NCI-H1436 (cell line): ENCODE measurements at places on chromosomes 5 and 9.

DNA sequence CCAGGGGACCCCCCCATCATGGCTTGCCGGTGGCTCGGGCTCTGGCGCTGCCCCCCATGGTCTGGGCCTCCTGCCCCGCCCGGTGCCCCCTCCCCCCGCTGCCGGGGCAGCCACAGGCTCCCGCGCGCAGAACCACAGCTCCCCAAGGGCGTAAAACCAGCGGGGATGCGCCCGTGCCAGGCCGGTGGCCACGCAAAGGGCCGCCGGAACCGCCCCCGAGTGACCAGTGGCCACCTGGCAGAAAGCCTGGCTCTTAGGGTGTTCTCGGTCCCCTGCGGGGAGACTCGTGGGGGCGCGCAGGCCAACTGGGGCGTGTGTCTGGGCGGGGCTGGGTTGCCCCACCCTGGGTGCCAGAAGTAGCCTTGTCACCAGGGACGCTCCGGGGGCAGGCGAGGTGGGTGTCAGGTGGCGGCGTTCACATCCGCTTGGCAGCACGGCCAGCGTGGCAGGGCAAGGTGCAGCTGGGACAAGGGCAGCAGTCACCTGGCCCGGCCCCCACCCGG, 515 bp upstream of the AGPAT2 start:
- DNase-seq = no peak

- DNase-seq = no peak
Measured at GRCh38 chr9:128026773-128027541, 40.2 kb downstream of the NAIF1 start.

GRCh38 chr9:117234103-117234502, 180.8 kb downstream of the ASTN2 start:
- DNase-seq = no peak

- DNase-seq = no peak
Measured at GRCh38 chr5:123659495-123659894, 147.5 kb downstream of the CSNK1G3 start.

DNA sequence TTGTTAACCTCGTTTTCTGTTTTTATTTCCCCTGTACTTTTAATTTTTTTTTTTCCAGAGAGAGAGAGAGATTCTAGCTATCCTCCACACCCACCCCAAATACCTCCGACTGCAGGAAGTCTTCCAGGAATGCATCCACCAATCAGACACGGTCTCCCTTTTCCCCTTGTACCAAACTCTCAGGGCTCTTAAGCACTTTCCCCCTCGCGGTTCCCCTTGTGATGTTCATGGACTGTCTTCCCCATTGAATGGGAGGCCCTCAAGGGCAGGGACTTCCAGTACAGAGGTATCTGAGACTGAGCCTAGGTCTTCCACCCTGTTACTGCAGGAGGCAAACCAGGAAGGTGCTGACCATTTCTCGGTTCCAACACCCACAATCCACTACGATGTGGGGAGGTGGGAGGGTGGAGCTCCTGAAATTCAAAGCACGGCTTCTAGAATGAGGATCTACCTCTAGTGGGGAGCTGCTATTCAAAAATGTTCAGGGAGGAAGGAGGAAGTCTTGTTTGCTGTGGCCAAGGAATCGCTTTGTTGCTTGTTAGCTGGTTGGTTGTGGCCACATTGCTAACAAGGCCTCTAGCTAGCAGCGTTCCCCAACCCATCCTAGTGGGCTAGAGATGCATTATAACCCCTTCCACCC, 37.5 kb upstream of the PTGS1 start:
- no peak for DNase-seq

- no peak for DNase-seq
Measured at GRCh38 chr9:106675780-106676179, 187.2 kb upstream of the ZNF462 start.

GRCh38 chr9:128823362-128823902, 5.1 kb downstream of the ENDOG start:
- DNase-seq = no peak

GRCh38 chr9:120944434-120944843, 17.8 kb upstream of the TRAF1 start:
- no peak for DNase-seq

GRCh38 chr5:147397616-147398015, 112.3 kb downstream of the DPYSL3 start:
- DNase-seq = no peak

DNA sequence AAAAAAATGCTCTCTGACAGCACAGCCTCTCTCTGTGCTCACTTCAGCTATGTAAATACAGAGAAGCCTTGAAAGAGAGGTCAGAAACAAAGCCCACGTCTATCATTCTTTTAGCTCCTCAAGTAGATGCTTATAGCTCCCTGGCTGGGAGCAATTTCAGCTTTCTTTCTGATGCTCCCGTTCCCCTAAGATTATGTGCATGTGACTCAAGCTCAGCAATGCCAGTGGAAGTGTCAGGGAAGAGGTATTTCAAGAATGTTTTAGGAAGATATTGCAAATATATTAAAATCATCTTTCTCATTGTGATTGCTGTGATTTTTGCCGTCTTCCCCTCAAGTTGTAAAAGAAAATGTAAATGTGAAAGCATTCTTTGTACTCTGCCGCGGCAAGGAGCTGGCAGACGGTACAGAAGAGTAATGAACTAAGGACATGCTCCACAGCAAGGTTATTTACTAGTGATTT, 1353.7 kb upstream of the ACO1 start:
- no peak for DNase-seq

GRCh38 chr5:59178071-59178470, 595.2 kb downstream of the RAB3C start:
- DNase-seq = no peak

DNA sequence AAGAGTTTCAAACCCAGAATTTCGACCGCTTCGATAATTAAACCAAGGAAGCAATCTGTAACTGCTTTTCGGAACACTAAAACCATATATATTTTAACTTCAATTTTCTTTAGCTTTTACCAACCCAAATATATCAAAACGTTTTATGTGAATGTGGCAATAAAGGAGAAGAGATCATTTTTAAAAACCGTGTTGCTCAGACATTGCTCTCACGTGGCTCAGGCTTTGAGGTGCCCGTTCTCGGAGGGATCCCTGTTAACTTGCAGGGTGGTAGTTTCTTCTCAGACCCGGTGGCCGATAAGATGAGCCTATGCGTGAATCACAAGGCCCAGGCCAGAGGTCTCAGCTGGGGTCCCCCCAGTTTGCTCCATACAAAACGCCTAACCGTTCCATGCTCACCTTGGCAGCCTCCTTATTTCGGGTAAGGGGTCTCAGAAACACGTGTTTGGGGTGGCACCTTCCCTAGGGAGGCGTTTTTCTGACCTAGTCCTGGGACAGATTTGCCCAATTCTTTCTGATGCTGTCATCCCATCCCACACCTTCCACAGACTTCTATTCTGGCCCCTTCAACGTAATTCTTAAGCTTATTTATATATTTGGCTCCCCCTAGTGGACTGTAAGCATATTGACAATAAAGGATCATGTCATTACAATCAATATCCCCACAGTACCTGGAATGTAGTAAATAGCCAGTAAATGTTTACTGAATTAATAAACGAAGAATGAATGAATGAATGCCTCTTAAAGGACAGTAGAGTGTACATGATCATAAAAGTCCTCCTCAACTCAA, 48.1 kb downstream of the THBS4 start:
- peak; percentile 77 for DNase-seq

GRCh38 chr9:115099901-115100300, 18.1 kb downstream of the TNC start:
- no peak for DNase-seq

DNA sequence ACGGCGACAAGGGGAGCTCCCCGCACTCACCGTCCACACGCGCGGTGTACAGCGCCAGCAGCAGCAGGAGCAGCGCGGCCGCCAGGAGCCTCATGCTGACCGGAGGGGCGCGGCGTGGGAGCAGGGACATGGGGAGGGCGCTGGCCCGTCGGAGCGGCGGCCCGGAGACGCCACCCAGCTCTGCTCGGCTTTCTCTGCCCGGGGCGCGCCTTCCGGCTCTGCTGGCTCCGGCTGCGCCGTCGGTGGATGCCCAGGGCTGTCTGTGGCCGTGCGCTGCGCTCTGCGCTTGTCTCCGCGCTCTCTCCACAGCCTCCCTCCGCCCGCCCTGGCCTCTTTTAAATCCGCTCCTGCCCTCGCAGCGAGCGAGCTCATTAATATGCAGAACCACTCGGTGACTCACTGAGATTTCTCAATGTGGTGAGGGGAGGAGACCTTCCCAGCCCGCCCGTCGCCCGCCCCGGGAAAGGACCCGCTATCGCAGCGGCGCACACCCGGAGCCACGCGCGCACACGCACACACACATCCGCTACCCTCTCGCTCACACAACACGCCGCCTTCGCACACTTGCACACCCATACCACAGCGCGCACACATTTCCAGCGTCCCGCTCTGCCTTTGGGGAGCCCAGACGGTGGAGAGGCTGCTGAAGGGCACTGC, at the start of gene CXCL14:
Gene CXCL14 (minus strand): TSS at position 307 of the 657 bp plus-strand sequence. CDS start 213 bp downstream, at position 94.
- no peak for DNase-seq

DNA sequence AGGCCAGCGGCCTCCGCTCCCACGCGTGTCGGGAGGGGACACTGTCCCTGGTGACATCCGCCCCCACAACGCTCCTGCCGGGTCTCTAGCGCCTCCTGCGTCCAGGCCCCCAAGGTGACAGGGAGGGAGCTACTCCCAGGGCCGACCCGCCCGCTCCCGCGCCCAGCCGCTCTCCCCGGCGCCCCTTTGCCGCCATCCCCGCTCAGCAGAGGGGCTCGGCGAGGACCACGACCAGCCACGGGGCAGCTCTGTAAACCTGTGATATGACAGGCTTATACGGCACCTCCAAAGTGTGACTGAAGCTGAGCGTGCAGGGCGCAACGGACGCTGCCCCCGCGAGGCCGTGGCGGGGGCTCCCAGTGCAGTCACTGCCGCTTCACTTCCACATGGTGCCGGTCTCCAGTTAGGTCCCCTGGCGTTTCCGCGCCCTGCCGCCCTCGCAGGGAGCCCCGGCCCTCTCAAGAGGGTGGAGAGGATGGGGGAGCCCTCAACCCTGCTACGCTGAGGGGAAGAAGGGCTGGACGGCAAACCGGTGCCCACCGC, 978 bp upstream of the ADCY2 start:
- no peak for DNase-seq

DNA sequence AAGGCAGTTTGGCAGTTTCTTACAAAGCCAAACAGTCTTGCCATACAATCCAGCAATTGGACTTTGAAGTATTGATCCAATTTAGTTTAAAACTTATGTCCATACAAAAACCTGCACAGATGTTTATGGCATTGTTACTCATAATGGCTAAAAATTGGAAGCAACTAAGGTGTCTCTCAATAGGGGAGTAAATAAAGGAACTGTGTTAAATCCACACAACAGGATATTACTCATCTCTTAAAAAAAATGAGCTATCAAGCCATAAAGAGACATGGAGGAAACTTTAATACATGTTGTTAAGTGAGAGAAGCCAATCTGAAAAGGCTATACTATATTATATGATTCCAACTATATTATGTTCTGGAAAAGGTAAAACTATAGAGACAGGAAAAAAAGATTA, 313.6 kb upstream of the CD180 start:
- no peak for DNase-seq

GRCh38 chr5:168472329-168472728, 13.9 kb upstream of the RARS1 start:
- DNase-seq = no peak

GRCh38 chr9:105405514-105406131, 42.2 kb upstream of the FSD1L start:
- no peak for DNase-seq

DNA sequence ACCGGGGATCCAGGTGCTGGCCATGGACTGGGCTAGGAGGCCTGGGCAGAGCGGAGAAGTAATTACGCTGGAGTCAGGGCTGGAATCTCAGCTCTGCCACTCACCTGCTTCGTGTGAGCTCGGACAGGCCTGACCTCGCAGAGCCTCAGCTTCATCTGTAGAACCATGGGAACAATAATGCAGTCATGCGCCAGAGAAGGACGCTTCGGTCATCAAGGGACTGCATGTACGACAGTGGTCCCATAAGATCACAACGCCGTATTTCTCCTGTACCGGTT, 145.1 kb downstream of the GAPVD1 start:
- DNase-seq = no peak

- no peak for DNase-seq
Measured at GRCh38 chr5:75885321-75885720, 168.1 kb upstream of the POC5 start.

GRCh38 chr5:33850100-33850594, 41.6 kb downstream of the ADAMTS12 start:
- DNase-seq = no peak

DNA sequence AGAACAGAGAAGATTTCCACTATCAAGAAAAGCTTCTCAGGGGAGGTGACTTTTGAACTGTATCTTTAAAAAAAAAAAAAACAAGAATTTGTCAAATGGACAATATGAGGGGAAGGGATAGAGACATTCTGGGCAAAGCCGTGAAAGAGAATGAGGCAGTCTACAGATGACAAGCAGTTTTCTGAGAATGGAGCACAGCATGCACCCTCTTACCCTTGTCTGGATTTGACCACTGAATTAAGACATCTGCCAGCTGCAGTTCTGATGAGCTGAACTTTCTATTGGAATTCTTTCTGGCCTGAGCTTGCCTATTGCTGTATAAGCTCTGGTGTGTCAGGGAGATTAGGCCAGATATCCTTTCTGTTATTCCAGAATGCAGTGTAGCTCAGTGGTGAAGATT, 10.3 kb upstream of the RANBP3L start:
- no peak for DNase-seq
